Tracheal epithelial cell (primary cell): ENCODE measurements at places on chromosomes 3 and 15. TPM values are rescaled to one million over a fixed set of nuclear protein-coding genes. Genes with fewer than 3 reads are reported as not detected.

The FGD5 gene
- total RNA-seq, result under 0.01 and 0.96 TPM in 2 replicates

The CIB1 gene
- total RNA-seq, result 32.6 and 40.0 TPM in 2 replicates

The FBXO40 gene
- total RNA-seq, result not detected in 2 replicates

The KIF23 gene
- 2.8 and 4.6 TPM in 2 replicates for total RNA-seq

The GOLGA8Q gene
- total RNA-seq, result 0.64 TPM in 1 of 2 replicates, not detected in the other

The APEH gene
- total RNA-seq, result 208 and 240 TPM in 2 replicates

The RASGRP1 gene
- total RNA-seq, result under 0.01 and 2.7 TPM in 2 replicates

The SPATA12 gene
- not detected in 2 replicates for total RNA-seq

The CADPS gene
- under 0.01 TPM in 1 of 2 replicates, not detected in the other for total RNA-seq

The GABRR3 gene
- not detected in 2 replicates for total RNA-seq

The PCOLCE2 gene
- 1.1 and 5.1 TPM in 2 replicates for total RNA-seq

The C3orf80 gene
- under 0.01 TPM in 1 of 2 replicates, not detected in the other for total RNA-seq

The MYO9A gene
- total RNA-seq, result 32.3 and 38.6 TPM in 2 replicates

The HGD gene
- 3.4 TPM in 1 of 2 replicates, not detected in the other for total RNA-seq

The NCEH1 gene
- total RNA-seq, result 10.9 and 20.7 TPM in 2 replicates

The RPSA gene
- 2,284 and 3,404 TPM in 2 replicates for total RNA-seq

The MME gene
- total RNA-seq, result 35.8 and 53.0 TPM in 2 replicates

The SNX22 gene
- total RNA-seq, result under 0.01 and 0.21 TPM in 2 replicates

The ZNF860 gene
- total RNA-seq, result 1.4 and 1.9 TPM in 2 replicates

The TEX55 gene
- total RNA-seq, result not detected in 2 replicates

The ARGFX gene
- not detected in 2 replicates for total RNA-seq

The PLA2G4F gene
- total RNA-seq, result 3.9 and 17.1 TPM in 2 replicates
